Activated naive CD4-positive, alpha-beta T cell treated with anti-CD3 and anti-CD28 coated beads, Interleukin-2, amount 50 U/mL, for 16 hours (primary cell): ENCODE measurements at places on chromosomes 12 and 14.

DNA sequence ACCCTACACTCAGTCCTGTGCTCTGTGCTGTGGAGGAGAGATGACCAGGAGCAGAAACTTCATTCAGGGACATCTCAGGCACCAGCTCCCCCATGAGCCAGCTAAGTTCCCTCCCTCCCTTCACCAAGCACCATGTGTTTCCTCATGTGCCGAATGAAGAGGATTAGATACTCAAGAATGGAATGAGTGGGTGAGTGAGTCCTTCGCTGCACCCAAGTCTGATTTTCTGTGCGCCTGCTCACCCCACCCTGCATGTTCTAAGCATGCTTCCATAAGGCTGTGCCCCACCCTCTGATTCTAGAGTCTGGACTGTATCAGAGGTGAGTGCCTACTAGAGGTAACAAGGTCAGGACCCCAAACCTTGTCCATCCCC is 12.1 kb downstream of the SERPINA5 start:
- DNase-seq: no peak

- no peak for DNase-seq
These were observed 35.7 kb downstream of the IQSEC3 start for GRCh38 chr12:101969-102878.

GRCh38 chr12:56676851-56677580 is 11.1 kb downstream of the PTGES3 start:
- DNase-seq: no peak

DNA sequence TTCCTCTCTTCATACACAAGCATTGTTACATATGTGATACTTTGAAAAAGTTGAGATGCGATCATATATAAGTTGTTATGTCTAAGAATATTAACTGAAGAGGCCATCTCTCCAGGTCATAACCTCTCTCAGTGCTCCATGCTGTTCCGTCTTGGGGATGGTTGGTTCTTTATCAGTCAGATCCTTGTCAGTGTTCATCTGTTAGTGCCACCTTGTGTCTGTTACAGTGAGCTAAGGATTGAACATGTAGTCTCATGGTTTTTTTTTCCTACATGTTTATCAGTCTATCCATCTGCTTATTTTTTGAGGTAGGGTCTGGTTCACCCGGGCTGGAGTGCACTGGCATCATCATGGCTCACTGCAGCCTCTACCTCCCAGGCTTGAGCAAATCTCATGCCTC is 30.5 kb downstream of the EP400 start:
- no peak for DNase-seq

DNA sequence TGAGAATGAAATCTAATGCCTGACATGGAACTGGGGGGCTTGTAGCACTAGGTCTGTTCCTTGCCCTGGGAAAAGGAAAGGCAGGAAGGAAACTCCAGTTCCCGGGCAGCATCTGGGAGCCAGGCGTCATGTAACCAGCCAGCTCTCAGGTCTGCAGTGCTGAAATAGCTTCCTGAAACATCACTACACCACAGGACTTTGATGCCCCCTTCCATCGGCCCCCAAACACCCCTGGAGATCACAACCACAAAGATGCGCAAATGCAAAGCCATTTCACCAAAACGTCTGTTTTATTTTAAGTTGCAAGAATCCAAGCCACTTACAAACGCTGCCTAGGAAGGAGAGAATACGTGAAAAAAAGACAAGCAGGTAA is 40.9 kb downstream of the KCTD10 start:
- no peak for DNase-seq

GRCh38 chr14:20440465-20440864 is 4.5 kb upstream of the KLHL33 start:
- no peak for DNase-seq

DNA sequence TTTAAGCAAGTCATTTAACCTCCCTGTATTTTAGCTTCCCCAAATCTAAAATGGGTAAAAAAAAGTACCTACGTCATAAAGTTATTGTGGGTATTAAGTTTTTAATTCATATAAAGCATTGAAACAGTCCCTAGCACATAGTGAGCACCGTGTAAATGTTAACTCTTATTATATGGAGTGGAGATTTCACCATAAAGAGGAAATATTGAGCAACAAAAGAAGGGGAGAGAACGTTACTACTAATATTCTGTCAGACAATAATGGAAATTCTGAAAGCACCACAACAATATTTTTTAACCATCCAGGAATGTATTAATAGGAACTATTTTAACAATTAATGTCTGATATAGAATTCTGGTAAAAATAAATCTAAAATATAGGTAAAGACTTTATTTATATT is 7.8 kb upstream of the CD163L1 start:
- no peak for DNase-seq

DNA sequence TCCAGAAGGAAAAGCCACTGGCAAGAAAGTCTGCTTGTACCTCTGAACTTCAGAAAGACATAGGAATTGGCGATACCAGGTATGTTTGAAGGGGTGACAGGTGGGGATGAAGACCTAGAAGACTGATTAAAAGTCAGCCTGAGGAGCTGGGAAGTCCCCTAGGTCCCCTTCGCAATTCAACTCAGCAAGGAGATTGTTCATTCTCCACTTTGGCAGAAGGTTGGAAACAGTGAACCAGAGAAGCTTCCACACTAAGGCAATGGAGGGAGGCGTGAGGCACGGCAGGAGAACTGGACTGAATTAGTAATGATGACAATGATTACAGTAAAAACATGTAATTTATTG is 240.3 kb upstream of the TMPO start:
- no peak for DNase-seq

- no peak for DNase-seq
These were observed 23.0 kb downstream of the DIO3 start for GRCh38 chr14:101584055-101584859.

- DNase-seq: no peak
These were observed 42.2 kb downstream of the PLXNC1 start for GRCh38 chr12:94190623-94191022.

DNA sequence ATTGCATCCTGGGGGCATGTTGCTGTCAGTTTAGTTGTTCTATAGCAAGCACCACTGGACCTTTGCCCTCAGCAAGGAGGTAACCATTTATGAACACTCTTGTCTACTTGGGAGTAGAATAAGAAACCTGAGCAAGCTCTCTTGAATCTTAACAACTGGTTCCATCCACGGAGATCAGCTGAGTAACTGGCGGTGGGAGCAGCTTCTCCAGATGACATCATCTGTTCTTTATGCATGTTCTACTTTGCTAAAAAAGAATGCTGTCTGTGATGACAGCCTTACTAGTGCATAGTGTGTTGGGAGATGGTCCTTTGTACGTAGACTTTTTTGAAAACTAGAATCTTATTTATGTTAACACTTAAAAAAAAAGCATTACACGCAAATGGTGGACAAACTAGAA is 17.7 kb downstream of the SLC4A8 start:
- DNase-seq: no peak

DNA sequence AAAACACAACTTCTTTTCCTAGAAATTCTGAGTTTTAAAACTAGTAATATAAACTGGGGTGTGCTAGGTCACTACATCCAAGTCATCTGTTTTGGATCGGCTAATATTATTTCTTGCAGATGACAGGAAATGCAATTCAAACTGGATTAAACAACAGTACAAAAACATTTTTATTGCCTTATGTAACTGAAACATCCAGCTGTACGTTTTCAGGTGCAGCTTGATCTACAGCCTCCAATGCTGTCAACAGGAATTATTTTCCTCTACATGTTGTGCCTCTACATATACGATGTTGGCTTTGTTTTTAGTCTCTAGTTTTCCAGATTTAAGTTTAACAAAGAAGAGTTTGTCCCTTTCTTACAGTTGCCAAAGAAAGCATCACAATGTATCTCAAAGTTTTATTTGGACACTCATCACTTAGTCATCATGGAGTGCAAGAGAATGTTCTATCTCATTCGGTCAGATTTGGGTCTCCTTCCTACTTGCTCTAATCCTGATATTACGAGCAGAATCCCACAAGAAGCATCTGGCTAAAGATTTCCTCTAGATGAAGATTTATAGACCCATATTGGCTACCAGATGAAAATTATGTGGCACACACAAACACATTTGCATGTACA is 326.7 kb downstream of the SLC6A15 start:
- DNase-seq: no peak

- DNase-seq: no peak
These were observed 396.7 kb upstream of the PDE3A start for GRCh38 chr12:19971361-19972280.

DNA sequence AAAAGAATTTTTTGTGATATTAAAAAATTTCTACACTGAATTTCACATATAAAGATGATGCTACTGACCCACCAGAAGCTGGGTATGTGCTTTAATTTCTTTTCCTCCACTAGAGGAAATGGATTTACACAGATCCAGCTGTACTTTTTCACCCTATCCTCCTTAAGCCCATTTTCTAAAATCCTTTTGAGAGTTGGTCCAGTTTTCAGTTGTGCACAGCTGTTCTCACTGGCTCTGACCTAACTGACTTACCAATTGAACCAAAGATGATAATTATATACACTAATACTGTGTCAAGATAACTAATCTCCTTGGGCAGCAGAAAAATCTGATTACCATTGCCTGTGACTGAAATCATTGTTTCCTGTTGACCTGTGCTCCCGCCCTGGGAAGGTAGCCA is 108.5 kb downstream of the ZFC3H1 start:
- no peak for DNase-seq

- DNase-seq: no peak
These were observed 22.1 kb upstream of the CEP170B start for GRCh38 chr14:104843006-104843405.

DNA sequence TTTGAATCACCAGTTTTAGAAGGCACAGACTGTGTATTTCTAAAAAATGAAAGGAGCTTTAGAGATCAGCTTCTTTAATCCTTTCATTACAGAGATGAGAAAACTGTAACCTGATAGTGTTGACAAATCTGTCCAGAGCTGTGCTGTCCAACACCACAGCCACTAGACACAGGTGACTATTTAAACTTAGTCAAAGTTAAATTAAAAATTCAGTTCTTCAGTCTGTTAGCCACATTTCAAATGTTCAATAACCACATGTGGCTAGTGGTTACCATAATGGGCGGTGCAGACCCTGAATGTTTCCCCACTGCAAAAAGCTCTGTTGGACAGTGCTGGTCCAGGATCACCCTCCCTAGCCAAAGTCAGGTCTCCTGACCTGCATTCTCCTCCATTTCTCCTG is 21.6 kb downstream of the DAD1 start:
- no peak for DNase-seq

GRCh38 chr14:90579088-90579487 is 182.3 kb downstream of the CALM1 start:
- DNase-seq: no peak

GRCh38 chr12:121239351-121240061 is 29.6 kb downstream of the P2RX4 start:
- no peak for DNase-seq

DNA sequence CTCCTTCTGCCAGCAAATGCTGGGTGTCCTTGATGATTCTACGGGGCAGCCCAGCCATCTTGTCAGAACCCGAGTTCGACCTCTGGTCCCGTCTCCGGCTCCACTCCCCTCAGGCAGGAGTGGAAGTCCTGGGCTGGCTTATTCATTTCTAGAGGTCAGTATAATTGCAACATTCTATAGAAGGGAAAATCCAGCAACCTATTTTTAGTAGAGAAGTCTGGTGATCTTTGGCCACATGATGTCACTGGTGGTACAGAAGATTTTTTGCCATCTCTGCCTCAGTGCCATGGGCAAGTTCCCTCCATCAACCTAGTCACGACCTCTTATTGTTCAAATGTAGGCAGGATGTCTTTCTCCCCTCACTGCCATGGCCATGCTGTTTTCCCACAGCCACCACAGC is 22.4 kb downstream of the OR10G2 start:
- no peak for DNase-seq

DNA sequence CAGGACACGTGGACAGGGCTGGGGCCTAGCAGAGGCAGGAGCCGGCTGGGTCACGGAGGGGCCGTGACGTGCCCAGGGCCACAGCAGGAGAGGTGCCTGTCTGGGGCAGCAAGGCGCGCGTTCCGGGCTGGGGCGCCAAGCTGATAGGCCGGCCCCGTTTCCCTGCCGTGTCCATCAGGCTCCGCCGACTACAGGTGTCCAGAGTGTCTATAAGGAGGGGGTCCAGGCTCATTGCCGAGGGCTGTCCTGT is 18.5 kb downstream of the FBRSL1 start:
- no peak for DNase-seq

- no peak for DNase-seq
These were observed 666.6 kb downstream of the DIO2 start for GRCh38 chr14:79544698-79545070.

DNA sequence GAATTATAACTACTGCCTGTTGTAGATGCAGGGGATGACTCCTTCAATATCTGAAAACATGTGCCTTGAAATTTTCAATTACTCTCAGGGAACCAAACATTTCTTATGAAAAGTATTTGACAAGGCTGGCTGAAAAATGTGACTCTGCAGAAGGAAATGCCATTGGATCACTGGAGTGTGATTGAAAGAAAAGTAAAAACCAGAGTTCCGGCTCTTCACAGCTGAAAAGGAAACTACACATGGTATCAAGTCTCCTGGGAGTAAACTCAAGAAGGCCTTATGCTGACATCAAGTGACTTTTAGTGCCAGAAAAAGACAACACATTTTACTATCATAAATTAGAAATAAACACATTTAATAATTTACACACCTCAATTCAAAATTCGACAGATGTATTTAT is 693.0 kb downstream of the LRFN5 start:
- DNase-seq: no peak

DNA sequence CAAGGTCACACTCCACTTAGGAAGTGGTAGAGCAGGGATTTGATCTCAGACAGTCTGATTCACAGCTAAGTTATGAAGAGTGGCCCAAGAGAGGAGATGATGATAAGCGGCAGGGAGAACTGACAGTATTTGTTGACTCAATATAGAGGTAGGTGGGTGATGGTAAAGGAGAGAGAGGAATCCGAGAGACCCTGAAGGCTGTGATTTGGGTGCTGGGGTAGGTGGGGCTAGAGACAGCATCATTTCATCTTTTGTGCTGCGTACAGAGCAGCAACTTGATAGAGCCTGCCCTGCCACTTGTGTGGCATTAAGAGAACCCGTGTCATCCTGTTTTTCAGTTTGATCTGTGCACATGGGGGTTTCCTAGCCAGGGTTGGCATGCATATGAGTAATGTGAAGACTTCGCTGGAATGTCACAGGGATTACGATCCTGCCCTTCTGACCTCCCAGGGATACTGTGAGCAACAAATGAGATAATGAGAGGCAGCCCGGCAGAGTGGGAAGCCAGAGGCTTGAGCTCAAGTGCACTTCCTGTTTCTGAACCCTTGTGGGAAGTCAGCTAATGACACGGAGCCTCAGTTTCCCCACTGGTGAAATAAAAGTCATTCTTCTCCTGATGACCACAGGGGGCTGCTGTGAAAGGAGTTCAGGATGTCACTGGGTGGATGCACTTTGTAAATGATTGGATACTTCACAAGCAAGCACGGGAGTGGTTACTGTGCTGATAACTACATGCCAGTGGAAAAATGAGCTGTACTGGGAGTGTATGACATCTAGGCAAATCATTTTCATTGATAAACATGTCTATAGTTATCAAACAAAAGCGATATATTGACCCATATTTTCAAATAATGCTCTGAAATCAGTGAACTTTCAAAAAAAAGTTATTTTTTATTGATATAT is 59.5 kb upstream of the IGF1 start:
- no peak for DNase-seq

DNA sequence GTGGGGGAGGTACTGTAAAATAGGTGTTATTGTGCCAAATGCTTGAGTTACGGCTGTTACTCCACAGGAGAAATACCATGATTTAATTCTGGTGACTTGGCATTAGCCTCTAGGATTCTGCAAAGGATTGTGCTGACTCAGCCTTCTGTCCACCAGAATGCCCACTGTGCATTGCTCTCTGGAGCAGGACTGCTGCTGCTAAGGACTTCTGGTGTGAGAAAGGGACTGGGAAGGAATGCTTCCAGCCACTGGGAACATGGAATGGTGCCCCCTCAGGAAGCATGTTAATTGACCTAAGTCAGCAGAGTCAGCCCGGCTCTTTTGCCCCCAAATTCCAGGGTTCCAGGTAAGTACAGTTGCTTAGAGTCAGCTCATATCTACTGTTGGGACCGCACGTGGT is 32.9 kb downstream of the ZFHX2 start:
- DNase-seq: no peak
